ENCODE measurements at places on chromosomes 13 and 19. TPM values are rescaled to one million over a fixed set of nuclear protein-coding genes. Genes with fewer than 3 reads are reported as not detected.

Gene STOML3
- total RNA-seq: not detected

Gene KLK4
- total RNA-seq: 0.07 TPM

Gene MAN2B1
- 19.8 TPM for total RNA-seq

Gene LMTK3
- 4.6 TPM for total RNA-seq

Gene CEACAM4
- not detected for total RNA-seq

Gene CPB2
- not detected for total RNA-seq

Gene KLK15
- not detected for total RNA-seq

Gene JUND
- total RNA-seq: 63.7 TPM

Gene MAP2K2
- 123 TPM for total RNA-seq

Gene KXD1
- total RNA-seq: 111 TPM

Gene LPAR6
- total RNA-seq: 1.1 TPM

Gene PLEKHA4
- total RNA-seq: 2.6 TPM

Gene CGB1
- not detected for total RNA-seq

Gene FCAR
- not detected for total RNA-seq

Gene SGCG
- total RNA-seq: not detected

Gene ZC3H13
- 18.5 TPM for total RNA-seq

Gene RUBCNL
- 0.07 TPM for total RNA-seq

Gene SDHAF1
- total RNA-seq: 46.4 TPM

Gene KIR2DL1
- total RNA-seq: not detected

Gene CABP5
- total RNA-seq: not detected

Gene SULT2A1
- not detected for total RNA-seq

Gene FGF14
- not detected for total RNA-seq

Gene NKPD1
- 0.05 TPM for total RNA-seq

Gene SMIM44
- not detected for total RNA-seq

Gene PROZ
- total RNA-seq: not detected

Gene TJP3
- 0.73 TPM for total RNA-seq

Gene ZNF865
- 7.2 TPM for total RNA-seq

Gene KL
- total RNA-seq: 0.01 TPM

Gene ZNF429
- not detected for total RNA-seq

Gene RASIP1
- 0.19 TPM for total RNA-seq

Gene SHISA7
- not detected for total RNA-seq

Gene CEBPA
- total RNA-seq: 7.6 TPM

Gene C1QTNF9
- not detected for total RNA-seq

Gene FAM98C
- total RNA-seq: 26.3 TPM

Gene PTH2
- total RNA-seq: not detected

Gene FAM83E
- not detected for total RNA-seq

Gene CGB2
- total RNA-seq: 0.35 TPM

Gene RPL18
- total RNA-seq: 3,405 TPM

Gene ZNF69
- total RNA-seq: not detected

Gene FXYD3
- 0.13 TPM for total RNA-seq

Gene FBXO27
- 6.0 TPM for total RNA-seq

Gene LGALS7
- total RNA-seq: not detected

Gene IGFL1
- 2.6 TPM for total RNA-seq

Gene ZNF492
- total RNA-seq: not detected

Gene KASH5
- not detected for total RNA-seq

Gene CD37
- not detected for total RNA-seq
